ENCODE measurements at places on chromosomes 1 and 21.

DNA sequence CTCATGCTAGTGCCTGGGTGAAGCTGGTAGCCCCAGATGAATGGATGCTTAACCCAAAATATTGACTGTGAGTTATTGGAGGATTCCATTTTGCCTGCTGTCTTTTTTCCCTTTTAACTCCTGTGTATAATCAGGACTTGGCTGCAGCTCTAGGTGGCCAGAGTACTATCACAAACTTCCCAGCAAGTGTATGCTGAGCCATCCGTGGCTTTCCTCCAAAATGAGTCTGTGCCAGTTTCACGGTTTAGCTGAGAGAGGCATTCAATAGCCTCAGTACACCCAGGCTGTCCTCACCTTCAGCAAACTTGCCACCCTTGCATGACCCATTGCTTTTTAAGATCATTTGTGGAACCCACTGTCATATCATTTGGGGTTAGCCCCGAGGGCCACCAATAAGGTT is 5.3 kb upstream of the DPT start:
- DNase-seq = no peak

DNA sequence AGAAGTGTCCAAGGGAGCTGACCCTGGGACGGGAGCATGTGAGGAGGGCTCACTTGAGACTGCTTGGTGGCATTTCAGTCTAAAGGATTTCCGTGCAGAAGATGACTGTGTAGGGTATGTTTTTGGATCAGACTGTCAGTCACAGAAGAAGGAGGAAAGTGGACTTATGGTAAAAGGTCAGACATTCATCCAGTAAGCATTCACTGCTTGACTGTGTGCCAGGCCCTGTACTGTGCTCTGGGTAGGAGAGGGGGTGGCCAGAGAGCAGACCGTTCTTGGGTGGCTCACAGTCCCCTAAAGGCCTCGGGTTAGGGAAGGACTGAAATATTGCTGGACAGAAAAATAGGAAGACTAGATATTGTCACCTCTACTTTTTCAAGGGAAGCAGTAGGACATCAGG is 2.1 kb upstream of the SERINC2 start:
- DNase-seq = no peak

DNA sequence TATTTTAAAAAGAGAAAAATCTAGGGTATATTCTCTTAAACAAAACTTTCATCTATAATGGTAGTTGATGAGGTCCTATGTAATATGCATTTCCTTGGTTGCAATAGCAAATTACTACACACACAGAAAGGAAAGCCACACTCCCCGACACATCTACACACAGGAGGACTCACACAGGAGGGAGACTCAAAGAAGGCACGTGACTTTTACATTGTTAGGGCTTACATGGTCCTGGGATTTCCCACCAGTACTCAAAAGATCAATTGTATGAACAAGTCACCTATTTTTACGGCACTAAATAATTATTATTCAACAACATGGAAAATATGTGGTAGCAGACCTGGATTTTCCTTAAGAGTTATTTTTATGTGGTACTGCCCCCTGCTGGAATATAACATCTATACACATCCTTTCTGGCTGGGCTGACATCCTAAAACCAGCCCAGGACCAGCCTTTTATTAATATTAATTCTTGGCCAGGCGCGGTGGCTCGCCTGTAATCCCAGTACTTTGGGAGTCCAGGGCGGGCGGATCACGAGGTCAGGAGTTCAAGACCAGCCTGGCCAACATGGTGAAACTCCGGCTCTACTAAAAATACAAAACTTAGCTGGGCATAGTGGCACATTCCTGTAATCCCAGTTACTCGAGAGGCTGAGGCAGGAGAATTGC is 33.9 kb upstream of the LGALS8 start:
- DNase-seq = peak; percentile 30

- DNase-seq = no peak
These were observed 51.1 kb upstream of the LRRC8C start for GRCh38 chr1:89581859-89582258.

DNA sequence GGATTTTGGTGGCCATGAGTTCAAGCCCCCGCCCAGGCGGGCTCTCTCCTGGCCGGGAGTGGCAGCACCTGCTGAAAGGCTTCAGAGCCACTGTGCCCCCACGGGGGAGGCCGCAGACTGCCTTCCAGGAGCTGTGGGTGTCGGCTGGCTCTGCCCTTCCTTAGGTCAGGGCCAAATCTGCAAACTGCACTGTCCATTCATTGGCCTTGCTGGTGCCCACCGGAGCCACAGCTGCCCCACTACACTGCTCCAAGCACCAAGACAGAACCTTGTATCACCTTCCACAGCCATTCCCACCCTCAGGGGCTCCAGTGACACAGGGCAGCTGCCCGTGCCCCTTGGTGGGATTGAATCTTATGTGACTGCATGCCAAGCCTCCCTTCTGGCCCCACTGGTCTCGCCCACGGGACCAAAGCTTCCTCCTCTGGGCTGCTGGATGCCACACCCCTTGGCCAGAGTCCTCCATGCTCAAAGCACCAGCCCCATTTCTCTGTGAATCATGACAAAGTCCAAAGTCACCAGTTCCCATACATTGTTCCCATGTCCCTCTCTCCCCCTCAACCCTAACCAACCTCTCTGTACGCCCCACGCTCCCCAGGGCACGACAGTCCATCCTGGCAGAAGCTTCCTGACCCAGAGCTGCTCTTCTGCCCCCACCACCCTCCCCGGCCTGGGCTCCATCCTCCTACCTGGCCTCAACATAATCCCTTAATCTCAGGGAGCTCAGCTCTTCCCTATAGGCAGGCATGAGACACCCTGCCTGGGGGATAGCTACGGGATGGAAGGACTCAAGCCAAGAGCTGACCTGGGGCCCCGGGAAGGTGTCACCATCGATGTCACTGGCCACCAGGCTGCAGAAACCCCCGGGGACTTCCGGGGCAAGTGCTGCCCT is 20.9 kb upstream of the GPR153 start:
- DNase-seq = no peak

GRCh38 chr1:161324020-161324419 is 9.8 kb downstream of the SDHC start:
- no peak for DNase-seq

GRCh38 chr1:42381280-42381673 is 685 bp downstream of the RIMKLA start:
- DNase-seq = no peak

DNA sequence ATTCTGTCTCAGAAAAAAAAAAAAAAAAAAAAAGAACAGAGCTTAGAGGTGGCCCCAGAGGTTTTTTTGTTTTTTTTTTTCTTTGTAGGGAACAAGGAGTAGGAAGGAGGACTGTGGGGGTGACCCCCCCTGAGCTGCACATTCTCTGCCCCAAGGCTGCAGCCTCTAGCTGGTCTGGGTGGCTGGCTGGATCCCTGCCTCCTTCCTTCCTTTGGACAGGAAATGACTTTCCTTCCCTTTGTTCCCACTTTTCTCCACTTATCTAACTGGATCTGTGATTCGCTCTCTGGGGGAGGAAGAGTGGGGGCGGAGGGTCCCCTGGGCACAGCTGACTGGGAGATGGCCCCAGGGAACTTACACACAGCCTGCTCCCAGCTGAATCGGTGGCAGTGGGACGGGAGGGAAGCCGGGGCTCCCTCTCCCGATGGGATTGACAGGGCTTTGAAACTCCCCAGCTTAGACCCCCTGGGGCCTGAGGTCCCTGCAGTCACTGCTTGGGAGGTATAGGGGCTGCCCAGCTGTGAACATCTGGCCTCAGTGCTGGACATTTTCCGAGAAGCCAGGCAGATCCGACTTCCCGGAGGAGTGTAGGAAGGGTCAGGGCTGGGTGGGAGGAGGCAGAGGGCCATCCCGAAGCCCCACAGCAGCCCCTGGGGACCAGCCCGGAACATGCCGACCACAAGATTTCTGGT is 2.1 kb downstream of the FBLIM1 start:
- DNase-seq = peak; percentile 25

DNA sequence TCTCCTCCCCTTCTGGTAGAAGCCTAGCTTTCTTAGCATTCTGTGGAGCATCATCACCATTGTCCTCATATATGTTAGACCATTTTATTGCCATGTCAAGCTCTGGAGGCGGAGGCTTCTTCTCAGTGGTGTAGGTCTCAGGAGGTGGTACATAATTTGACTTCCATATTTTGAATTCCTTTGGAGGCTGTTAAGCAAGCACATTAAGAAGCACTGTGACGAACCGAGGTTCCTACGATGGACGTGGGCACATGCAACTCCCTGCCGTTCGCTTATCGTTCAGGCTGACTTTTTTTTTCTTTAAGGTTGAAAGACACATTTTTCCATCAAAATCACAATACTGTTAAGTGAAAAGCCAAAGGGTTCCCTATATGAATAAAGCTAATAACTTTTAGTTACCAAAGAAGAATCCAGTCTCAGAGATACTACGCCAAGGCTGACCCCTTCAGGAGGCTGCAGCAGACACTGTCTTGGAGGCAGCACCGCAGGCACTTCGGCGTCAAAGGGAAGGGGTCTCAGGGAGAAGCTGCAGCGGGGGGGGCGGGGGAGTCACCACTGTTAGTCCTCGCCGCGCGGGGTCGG is 835 bp downstream of the C1orf52 start:
- no peak for DNase-seq

GRCh38 chr1:242454262-242455051 is 70.0 kb downstream of the PLD5 start:
- no peak for DNase-seq

DNA sequence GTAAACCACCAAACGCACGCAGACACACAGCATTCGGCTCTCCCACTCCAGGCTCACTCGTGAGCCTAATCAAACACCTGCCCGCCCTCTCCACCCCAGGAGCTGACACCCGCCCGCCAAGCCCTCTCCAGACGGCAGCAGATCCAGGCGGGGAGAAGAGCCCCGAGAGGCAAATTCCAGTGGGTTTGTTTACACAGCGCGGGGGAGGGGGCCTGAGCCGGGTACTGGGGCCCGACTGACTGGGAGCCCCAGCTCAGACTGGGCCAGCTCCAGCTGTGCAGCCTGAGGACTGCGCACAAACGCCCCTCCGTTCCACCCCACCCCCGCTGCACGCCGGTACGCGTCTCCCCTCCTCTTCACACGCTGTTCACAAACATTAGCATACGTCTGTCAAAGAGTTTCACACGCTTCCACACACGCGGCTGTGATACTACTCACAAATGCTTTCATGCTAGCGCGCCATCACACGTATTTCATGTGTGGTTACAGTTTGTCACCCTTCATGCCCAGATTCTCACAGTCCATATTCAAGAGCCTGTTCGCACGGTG is 1.0 kb upstream of the EFNA1 start:
- DNase-seq = no peak

DNA sequence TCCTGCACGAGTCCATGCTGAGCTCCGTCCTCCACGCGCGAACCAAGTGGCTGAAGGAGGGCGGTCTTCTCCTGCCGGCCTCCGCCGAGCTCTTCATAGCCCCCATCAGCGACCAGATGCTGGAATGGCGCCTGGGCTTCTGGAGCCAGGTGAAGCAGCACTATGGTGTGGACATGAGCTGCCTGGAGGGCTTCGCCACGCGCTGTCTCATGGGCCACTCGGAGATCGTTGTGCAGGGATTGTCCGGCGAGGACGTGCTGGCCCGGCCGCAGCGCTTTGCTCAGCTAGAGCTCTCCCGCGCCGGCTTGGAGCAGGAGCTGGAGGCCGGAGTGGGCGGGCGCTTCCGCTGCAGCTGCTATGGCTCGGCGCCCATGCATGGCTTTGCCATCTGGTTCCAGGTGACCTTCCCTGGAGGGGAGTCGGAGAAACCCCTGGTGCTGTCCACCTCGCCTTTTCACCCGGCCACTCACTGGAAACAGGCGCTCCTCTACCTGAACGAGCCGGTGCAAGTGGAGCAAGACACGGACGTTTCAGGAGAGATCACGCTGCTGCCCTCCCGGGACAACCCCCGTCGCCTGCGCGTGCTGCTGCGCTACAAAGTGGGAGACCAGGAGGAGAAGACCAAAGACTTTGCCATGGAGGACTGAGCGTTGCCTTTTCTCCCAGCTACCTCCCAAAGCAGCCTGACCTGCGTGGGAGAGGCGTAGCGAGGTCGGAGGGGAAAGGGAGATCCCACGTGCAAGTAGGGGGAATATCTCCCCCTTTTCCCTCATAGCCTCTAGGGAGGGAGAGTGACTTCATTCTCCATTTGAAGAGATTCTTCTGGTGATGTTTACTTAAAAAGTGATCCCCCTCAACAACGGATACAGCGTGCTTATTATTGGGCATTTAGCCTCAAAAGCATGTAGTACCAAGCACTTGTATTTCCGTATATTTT is 991 bp downstream of the PRMT6 start:
- peak; percentile 41 for DNase-seq

GRCh38 chr1:225998560-225999226 is 450 bp downstream of the SDE2 start:
- no peak for DNase-seq

GRCh38 chr1:31822766-31823165 is 6.9 kb upstream of the SPOCD1 start:
- DNase-seq = no peak
